Occipital lobe (tissue), 3 donors: ENCODE measurements at places on chromosomes 3 and 15. TPM values are rescaled to one million over a fixed set of nuclear protein-coding genes. Genes with fewer than 3 reads are reported as not detected.
A peak's percentile ranks its signal among the peaks of the same experiment; 100 is the strongest.

OCA2 gene
- total RNA-seq = 25.7 TPM

MINDY4B gene
- not detected for total RNA-seq

EPHB3 gene
- total RNA-seq = 3.9 TPM

OXNAD1 gene
- total RNA-seq = 16.4 TPM

GOLGA6L4 gene
- total RNA-seq = 3.4 TPM

LDHAL6B gene
- not detected for total RNA-seq

MORC1 gene
- total RNA-seq = 0.31 TPM

IL5RA gene
- total RNA-seq = 0.78 TPM

GOLGA6C gene
- not detected for total RNA-seq

DNA sequence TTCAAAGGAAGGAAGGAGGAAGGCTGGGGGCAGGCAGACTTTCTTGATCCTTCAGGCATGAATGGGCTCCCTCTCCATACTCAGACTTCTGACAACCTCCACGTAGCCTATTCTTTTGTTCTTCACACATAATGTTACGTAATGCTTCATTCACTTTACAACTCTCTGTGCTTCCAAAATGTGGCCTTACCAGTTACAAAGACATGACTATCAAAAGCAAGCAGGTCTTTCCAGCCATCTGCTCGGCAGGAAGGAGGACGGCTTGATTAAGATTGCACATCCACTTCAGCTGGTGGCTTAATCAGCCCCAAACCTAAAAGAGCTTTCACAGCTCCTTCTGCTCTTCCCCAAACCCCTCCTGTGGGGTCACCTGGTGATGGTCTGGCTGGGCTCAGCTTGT, 263.2 kb downstream of the XXYLT1 start:
- no peak for DNase-seq

DNA sequence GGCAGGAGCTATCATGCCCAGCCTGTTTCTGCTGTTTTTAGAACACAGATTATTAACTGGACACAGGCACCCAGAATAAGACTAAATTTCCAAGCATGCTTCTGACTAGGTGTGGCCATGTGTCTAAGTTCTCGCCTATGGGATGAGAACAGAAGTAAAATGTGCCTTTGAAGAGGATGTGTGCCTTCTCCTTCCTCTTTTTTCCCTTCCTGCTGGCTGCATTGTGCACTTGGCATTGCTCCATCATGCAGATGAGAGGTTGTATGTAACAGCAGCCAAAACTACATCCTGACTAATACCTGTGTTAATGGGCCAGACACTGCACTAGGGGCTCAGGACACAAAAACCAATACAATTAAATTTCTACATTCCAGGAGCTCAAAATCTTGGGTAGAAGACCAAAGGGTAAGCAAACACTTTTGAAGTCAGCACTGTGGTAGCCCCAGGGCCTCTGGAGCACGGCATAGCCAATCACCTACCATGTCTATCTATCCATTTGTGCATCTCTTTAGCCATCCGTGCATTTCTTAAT, 40.9 kb upstream of the RNU6-1 start:
- DNase-seq = no peak

DNA sequence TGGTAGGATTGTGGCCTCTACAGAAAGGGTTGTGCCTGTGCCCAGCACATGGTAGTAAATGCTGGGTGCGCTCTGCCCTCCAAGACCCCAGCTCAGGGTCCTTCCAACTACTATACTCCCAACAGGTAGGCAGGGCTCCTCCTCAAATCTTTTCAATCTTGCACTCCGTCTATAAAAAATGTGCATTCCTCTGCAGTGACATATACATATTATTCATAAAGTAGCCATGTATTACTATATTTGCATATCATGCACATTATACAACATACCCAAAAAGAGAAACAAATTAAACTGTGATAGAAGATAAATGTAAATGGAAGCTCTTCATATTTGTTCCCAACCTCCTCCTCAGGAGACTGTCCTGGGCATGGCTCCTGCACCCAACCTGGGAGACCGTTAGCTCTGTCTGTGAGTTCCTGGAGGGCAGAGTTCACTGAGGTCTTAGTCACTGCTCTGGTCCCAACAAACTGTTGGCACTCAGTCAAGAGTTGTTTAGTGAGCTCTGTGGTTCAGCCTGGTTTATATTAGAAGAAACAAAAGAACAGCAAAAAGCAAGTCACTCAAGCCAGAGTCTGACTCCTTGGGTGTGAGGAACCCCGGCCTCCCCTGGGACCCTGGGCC, 47.7 kb upstream of the GRIP2 start:
- no peak for DNase-seq

GRCh38 chr3:107753494-107753893, 230.7 kb downstream of the BBX start:
- DNase-seq = peak; percentile 28

GRCh38 chr3:178851564-178851963, 220.0 kb downstream of the ZMAT3 start:
- no peak for DNase-seq

DNA sequence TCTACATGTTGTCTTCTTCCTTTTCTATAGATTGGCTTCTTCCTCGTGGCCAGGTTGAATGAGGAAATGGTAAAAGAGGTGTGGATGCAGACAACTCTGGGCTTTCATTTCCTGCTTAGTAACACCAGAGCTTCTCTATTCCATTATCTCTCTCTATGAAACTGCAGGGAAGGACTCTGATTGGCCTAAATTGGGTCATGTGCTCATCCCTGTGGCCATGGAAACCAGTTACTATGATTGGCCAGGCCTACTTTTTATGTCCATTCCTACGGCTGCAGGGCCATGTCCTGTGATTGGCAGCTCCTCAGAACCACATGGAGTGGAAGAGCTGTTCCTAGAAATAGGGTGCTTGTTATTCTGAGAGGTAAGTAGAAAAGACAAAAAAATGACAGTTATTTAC, 486.9 kb upstream of the ADAMTS9 start:
- DNase-seq = no peak

DNA sequence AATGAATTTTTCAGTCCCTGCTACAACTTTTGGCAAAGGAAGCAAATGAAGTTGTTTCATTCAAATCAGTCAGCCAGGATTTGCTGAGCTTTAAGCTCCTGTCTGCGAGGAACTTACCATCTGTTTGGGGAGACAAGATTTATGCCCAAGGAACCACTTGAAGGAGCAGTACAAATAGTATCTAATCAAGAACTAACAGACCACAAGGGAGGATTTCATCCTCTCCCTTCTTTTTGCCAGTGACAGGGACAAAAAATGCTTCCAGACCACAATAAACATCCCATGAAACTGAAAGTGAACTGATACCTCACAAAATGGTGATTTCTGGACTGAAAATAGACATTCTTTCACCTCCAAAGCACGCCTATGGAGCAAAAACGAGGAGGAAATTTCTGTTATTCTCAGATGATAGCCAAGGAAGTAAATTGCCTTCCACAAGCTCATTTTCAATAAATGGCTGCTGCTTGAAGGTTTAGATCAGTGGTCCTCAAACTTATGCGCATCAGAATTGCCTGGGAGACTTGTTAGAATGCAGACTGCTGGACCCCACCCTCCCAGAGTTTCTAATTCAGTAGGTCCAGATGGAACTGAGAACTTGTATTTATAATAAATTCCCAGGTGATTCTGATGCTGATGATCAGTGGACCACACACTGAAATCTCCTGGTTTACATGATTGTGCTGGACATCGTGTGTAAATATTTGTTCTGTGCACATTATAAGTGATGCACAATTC, 202.4 kb upstream of the GADL1 start:
- no peak for DNase-seq

GRCh38 chr3:175598740-175599139, 739.6 kb downstream of the NAALADL2 start:
- DNase-seq = no peak

DNA sequence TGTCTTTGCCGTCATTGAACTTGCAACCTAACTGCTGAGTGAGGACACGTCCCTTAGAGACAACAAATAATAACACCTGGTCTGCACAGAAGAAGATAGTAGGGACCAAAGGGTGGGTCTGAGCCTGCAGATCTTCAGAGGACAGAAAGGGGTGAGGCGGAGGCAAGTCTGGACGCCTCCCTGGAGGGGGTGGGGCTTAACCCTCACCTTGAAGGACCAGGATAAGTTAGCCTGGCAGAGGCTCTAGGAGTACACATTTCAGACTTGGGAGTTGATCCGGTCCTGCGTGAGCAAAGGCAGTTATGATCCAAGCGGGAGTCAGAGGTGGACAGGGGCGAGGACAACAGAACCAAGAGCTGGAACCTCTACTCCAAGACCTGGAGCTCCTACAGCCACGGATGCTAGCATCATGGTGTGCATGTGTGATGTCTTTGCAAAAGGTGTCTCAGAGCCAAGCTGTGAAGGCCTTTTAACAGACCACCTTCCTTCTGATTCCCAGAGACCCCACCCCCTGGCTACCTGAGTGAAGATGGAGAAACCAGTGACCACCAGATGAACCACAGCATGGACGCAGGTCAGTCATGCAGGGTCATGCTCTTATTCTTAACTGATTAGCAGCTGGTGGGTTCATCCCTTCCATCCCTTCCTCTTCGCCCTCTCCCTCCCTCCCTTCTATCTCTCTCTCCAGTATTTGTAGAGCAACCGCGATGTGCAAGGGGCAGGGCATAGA, 88.0 kb downstream of the AAGAB start:
- no peak for DNase-seq

DNA sequence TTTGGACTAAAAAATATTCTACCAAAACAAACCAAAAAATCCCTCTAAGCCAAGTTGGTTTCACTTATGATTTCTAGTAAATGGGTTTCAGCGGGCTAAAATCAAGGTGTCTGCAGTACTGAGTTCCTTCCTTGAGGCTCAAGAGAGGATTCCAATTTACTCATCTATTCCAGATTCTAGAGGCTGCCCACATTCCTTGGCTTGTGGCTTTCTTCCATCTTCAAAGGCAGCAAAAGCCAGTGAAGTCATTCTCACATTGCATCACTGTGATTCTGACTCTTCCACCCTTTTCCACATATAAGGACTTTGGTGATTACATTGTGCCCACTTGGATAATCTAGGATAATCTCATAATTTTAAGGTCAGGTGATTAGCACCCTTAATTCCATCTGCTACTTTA, 48.1 kb downstream of the DPPA2 start:
- no peak for DNase-seq

DNA sequence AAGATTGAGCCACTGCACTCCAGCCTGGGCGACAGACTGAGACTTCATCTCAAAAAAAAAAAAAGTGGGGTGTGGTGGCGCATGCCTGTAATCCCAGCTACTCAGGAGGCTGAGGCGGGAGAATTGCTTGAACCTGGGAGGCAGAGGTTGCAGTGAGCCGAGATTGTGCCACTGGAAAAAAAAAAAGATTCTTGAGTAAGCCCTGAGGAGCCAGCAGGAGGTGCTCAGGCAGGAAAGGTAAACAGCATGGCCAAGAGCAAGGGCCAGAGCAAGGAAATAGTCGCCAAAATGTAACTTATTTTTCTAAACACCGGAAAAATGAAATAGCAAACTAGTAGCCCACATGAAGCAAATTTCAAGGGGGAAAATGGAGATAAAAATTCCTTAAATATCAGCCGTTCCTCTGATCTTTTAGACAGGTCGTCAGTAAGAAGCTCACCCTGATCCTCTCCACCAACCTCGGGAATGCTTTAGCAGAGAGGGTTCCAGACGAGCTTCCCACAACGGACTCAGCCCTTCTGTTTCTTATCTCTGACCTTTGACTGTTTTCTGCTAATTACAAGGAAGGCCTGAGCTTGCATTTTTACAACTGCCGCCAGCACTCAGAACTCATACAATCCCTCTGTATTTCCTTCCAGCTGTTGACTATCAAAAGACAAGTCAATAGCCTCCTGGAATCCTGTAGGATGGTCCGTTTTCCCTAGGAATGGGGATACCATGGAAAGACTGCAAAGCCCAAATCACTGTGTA, 45.0 kb upstream of the AKAP13 start:
- no peak for DNase-seq

DNA sequence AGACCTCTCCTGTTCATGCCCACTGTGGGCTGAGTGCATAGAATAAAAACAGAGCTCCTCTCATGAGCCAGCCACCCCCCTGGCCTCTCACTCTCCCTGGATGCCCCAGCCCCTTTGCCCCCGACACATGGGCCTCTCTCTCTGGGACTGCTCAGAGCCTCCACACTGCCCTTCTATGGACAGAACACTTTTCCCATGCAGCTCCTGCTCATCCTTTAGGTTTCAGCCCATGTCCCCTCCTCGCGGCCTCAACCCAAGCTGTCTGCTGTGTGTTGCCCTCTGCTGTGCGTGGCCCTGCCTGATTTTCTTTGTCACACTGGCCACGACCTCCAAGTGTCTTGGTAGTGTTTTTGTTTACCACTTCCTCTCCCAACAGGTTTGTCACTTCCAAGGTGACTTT, 20.7 kb upstream of the PRR23E start:
- DNase-seq = no peak

- DNase-seq = no peak
Observed at GRCh38 chr3:104628185-104628789, 738.4 kb upstream of the ALCAM start.

DNA sequence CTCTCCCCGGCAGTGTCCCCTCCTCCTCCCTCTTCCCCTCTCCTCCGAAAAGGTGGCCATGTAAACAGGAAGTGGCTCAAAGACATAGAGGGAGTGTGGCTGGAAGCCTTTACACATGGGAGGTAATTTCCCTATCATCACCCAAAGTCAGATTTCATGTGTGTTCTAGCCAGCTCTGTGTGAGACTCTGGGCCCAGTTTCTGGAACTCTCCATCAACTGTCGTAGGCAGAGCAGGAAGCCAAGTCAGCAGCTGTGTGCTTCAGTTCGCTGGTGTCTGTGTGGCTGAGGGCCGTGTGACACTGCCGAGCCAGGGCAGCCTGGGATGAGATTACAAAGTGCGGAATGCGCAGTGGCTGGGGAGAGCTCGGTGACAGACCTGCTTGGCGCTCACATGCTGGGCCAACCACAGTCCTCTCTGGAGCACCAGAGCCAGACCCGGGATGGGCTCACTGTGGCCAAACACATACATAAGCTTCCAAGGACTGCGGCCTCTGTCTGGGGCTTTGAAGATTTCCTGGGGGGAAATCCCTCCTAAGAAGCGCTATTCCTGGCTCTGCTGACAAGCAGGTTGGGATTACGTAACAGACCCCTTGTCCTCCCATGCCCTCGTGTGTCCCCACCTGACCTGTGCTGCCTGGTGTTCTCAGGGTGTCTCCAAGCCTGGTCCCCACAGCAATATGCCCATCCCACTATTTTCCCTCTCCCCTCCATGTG, 50.7 kb downstream of the UMPS start:
- no peak for DNase-seq

DNA sequence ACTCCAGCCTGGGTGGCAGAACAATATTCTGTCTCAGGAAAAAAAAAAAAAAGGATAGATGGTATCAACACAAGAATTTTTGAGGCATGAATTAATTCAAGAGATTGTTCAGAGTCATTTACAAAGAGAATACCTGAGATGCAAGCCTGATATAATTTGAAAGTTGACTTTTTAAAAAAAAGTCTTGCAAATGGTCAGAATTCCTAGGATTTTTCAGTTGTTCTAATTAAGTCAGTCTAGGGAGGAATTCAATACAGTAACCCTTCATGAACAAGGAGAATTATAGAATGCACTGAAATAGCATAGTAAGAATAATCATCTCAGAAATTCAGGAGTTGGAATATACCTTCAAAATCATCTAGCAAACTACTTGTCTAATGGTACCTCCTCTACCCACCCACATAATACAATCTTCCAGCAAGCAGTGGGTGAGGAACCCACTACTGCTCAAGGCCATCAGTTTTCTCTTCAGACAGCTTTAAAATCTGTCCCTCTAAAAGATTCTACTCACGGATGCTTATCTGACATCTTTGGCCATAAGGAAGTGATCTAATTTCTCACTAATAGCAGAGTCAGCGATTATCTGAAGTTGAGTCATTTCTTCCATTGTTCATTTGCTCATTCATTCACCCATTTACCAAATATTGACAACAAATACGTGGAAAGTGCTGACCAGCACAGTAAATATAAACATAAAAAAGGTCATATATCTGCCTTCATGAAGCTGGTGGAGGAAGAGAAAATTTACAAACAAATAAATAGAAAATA, 159.6 kb downstream of the GREM1 start:
- no peak for DNase-seq
